ENCODE measurements at places on chromosomes 16 and 17.

DNA sequence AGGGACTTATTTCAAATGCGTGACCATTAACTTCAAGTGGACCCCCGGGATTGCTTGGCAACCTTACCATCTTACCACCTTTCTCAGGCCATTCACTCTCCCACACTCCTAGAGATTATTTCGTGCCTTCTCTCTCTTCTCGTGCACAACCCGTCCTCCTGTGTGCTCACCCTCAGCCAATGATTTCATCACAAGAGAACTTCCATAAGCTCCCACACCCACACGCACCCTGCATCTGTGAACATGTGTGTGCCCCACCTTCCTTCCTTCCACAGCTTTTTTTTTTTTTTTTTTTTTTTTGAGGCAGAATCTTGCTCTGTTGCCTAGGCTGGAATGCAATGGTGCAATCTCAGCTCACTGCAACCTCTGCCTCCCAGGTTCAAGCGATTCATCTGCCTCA is 27.4 kb upstream of the CDH3 start:
- DNase-seq = no peak
- no peaks in the 10 kb centered on the region for H3K27me3 ChIP-seq
- peaks cover 5% of the 10 kb centered on the region for H3K4me1 ChIP-seq
- no peak overlapping the region for H3K27ac ChIP-seq
- H3K4me3 ChIP-seq = no peak overlapping the region

DNA sequence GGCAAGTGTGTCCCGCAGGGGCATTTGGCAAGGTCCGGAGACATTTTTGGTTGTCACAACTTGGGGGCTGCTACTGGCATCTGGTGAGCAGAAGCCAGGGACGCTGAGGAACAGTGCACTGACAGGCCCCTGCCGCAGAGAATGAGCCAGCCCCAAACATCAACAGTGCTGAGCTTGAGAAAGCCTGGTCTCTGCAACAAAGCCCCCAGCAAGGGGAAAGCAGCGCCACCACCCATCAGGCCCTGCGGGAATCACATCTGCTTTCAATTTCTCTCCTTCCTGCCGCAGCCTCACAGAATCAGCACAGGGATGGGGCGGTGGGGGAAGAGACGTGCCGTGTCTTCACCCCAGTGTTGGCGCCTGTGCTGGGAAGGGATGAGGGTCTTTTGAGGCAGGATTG is 14.8 kb upstream of the PRPSAP1 start:
- no peak overlapping the region for H3K27ac ChIP-seq
- peaks cover 39% of the 10 kb centered on the region for H3K4me1 ChIP-seq
- H3K4me3 ChIP-seq = no peak overlapping the region
- no peaks in the 10 kb centered on the region for H3K36me3 ChIP-seq
- DNase-seq = no peak
- H3K27me3 ChIP-seq = peaks cover 23% of the 10 kb centered on the region

- H3K27me3 ChIP-seq = peaks cover 4% of the 10 kb centered on the region
- peaks cover 34% of the 10 kb centered on the region for H3K4me1 ChIP-seq
- DNase-seq = no peak
- H3K4me3 ChIP-seq = no peak overlapping the region
Observed at GRCh38 chr17:39676198-39676819, 8.1 kb downstream of the PNMT start.

DNA sequence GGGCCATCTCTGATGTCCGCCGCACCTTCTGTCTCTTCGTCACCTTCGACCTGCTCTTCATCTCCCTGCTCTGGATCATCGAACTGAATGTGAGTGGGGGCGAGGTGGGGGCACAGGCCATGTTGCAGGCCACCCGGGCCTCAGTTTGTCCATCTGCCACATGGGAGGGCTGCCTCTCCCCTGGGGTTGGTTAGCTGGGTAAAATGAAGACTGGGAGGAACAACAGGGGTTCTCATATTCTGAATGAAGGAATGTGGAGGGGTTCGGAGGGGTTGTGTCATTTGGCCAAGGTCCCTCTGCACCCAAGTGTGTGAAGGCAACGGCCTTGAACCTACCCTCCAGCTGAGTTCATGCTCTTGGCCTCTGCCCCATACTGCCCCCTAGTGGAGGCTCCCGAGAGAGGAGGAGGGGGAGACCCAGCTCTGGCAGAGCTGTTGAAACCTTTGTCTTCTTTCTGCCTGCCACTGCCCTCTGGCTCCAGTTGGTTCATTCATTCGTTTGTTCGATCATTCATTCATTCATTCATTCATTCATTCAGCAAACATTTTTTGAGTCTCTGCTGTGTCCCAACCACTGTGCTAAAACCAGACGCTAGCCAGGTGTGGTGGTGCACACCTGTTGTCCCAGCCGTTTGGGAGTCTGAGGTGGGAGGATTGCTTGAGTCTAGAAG is 11.4 kb upstream of the TCAP start:
- peak; percentile 73 for DNase-seq
- H3K4me1 ChIP-seq = peaks cover 74% of the 10 kb centered on the region
- peak overlapping the region; percentile 65 for H3K4me3 ChIP-seq
- H3K27ac ChIP-seq = peak overlapping the region; percentile 92

DNA sequence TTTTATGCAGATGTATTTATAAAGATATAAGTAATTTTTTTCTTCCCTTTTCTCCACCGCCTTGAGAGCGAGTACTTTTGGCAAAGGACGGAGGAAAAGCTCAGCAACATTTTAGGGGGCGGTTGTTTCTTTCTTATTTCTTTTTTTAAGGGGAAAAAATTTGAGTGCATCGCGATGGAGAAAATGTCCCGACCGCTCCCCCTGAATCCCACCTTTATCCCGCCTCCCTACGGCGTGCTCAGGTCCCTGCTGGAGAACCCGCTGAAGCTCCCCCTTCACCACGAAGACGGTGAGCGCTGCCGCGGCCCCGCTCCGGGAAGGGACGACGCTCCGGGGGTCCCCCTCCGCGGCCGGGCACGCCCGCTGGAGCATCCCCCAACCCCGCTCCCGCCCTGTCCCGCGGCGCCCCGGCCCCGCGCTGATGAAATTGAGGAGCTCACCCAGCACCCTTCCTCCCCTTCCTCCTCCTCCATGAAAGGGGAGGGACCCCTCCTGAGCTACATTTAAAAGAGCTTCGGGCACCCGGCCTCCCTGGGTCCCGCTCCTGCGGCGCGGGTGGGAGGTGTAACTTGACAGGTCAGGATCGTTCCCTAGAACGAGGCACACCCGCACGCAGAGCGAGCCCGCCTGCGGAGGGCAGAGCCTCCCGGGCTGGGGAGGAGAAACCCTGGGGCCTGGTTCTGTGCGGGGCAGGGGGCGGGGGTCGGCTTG is 706 bp downstream of the HLF start:
- H3K36me3 ChIP-seq = no peaks in the 10 kb centered on the region
- peak overlapping the region; percentile 73 for H3K4me3 ChIP-seq
- peak; percentile 48 for DNase-seq
- H3K4me1 ChIP-seq = peaks cover 13% of the 10 kb centered on the region
- H3K27me3 ChIP-seq = peaks cover 100% of the 10 kb centered on the region
